Effector memory CD8-positive, alpha-beta T cell (primary cell): ENCODE measurements at places on chromosomes 3 and 15.
A peak's percentile ranks its signal among the peaks of the same experiment; 100 is the strongest.

DNA sequence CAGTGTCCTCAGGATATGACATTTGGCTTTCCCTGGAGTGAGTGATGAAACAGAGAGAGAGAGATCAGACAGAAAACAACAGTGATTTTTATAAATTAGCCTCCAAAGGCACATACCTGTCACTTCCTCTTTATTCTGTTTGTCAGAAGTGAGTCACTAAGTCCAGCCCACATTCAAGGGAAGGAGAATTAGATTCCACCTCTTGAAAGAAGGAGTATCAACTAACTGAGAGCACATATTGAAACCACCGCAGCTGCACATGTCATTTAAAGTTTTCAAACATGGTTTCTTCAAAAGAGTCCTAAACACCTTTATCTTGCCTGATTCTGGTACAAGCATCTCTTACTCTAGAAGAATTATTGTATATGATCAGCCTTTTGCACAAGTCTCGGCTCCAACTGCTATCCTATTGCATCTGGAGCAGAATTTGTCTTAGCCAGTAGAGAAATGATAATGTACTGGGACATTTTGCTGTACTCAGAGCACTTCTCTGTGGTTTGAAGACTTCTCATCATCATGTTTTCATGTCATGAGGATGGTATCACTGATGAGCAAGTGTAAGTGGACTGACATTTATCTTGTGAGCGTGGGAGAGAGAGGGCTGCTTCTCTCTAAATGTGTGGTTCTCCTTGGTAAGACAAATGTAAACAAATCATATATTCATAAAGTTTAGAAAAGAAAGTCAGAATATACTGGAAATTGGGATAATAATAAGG is 338.9 kb upstream of the CFAP20DC start:
- DNase-seq = no peak

DNA sequence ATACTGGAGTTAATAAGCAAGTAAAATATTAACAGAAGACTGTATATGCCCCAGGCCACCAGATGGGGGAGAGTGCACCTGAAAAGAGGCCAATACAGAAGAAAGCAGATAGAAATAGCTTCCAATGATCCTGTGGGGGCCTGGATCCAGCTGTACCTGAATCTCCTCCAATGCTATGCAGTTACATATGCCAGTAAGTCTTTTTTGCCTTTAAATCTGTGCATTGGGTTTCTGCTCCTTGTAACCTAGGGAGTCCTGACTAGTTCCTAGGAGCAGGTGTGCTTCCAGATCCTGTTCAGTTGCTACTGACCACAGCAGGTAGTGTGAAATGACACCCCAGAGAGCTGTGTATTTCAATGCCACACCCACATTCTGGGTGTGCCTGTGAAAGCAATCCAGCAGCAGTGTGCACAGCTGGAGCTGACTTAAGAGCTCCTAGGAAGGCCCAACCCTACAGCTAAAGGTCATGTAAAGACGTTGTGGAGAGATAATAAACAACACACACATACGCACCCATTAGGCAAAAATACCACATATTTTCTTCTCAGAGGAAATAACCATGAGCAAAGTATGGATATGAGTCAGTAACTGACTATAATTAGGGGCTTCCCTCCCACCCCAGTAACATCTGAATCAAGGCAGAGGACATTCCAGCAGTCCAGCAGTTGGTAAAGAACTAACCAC is 62.2 kb upstream of the AKAP13 start:
- DNase-seq = no peak

DNA sequence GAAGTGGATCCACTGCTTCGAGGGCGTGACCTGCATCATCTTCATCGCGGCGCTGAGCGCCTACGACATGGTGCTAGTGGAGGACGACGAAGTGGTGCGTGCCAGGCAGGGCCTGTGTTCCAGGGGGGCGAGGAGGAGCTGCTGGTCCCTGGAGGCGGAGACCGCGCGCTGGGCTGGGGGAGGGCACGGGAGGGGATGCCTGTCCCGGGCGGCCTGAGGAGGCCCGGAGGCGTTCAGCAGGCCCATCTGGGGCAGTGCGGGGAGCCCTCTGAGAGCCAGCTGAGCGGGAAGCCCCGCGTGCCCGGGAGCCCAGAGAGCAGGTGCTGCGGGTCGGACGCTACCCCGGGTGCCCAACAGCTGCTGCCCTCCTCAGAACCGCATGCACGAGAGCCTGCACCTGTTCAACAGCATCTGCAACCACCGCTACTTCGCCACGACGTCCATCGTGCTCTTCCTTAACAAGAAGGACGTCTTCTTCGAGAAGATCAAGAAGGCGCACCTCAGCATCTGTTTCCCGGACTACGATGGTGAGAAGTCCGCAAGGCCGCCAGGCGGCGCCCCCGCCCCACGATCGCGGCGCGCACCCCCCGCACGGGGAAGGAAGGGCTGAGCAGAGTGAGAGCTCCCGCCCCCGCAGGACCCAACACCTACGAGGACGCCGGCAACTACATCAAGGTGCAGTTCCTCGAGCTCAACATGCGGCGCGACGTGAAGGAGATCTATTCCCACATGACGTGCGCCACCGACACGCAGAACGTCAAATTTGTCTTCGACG is 2.9 kb downstream of the GNAT1 start:
- peak; percentile 81 for DNase-seq

GRCh38 chr3:10244009-10244408 is 4.2 kb upstream of the TATDN2 start:
- no peak for DNase-seq

DNA sequence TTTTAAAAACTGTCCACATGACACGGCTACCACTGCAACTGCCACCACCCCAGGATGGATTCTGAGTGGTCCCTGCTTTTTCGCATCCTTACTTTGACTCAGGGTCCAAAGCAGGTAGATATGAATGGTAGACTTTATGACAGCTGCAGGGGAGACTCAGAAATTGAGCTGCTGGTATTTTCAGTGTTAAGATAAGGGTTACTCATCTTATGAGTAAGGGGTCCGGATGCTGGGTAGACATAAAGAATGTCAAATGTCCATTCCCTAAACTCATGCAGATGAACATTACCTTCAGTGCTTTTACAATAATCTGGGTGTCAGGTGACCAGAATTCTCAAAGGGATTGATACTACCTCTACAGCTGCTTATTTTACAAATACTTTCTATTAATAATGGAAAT is 25.9 kb upstream of the BBX start:
- no peak for DNase-seq
